ENCODE measurements at places on chromosomes 2 and 18.

- no peak for DNase-seq
- peaks cover 13% of the 10 kb centered on the region for H3K36me3 ChIP-seq
- H3K4me3 ChIP-seq, result no peak overlapping the region
Observed at GRCh38 chr2:196758474-196759377, 40.8 kb downstream of the GTF3C3 start.

GRCh38 chr18:28903306-28903705 lies 726.4 kb upstream of the CDH2 start:
- H3K27me3 ChIP-seq, result no peaks in the 10 kb centered on the region
- DNase-seq, result no peak
- no peak overlapping the region for H3K27ac ChIP-seq
- H3K36me3 ChIP-seq, result no peaks in the 10 kb centered on the region

DNA sequence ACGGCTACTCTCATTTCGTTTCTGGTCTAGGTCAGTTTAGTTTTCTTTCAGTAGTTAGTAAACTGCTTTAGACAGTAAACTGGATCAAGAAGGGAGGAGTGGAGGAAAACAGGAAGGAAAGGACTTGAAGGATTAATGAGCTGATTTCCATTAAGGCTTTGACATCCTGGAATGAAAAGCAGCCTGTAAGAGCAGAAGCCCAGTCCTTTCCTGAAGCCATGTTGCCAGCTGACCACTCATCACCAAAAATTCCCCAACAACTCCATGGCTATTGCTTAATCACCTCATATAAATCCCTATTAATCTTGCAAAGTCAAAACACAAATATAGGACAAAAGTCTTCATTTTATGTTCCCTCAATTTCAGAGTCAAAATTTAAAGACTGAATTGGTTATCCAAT lies 113.7 kb upstream of the ZFP36L2 start:
- no peak overlapping the region for H3K4me3 ChIP-seq
- no peak for DNase-seq
- no peaks in the 10 kb centered on the region for H3K27me3 ChIP-seq
- H3K27ac ChIP-seq, result peak overlapping the region; percentile 13
- H3K4me1 ChIP-seq, result peaks cover 27% of the 10 kb centered on the region

- H3K4me3 ChIP-seq, result no peak overlapping the region
- H3K4me1 ChIP-seq, result peaks cover 13% of the 10 kb centered on the region
- H3K27me3 ChIP-seq, result no peaks in the 10 kb centered on the region
- H3K27ac ChIP-seq, result no peak overlapping the region
Observed at GRCh38 chr2:30354621-30355020, 92.4 kb upstream of the LCLAT1 start.

GRCh38 chr18:52237551-52237950 lies 102.4 kb upstream of the DCC start:
- H3K27ac ChIP-seq, result no peak overlapping the region
- no peaks in the 10 kb centered on the region for H3K4me1 ChIP-seq
- no peaks in the 10 kb centered on the region for H3K36me3 ChIP-seq
- no peak for DNase-seq
- H3K4me3 ChIP-seq, result no peak overlapping the region
